ENCODE measurements at places on chromosomes 13 and 19. TPM values are rescaled to one million over a fixed set of nuclear protein-coding genes. Genes with fewer than 3 reads are reported as not detected.
A peak's percentile ranks its signal among the peaks of the same experiment; 100 is the strongest.

DNA sequence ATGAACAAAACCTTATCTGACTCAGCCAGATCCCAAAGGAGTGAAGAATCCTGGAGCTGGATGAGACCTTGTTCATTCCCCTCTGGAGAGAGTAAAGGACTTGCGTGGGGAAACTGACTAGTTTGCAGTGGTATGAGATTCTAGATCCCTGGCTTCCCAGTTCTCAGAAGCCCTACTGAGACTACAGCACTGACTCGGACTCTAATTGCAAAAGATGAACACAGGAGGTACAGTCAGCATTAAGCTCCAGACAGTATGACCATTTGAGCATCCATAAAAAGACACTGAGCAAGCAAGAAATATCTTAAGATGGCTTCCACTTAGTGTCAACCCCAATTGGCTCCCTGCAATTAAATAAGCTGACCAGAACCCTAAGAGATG is 6.8 kb downstream of the ZC3H4 start:
- no peak for DNase-seq

Gene USHBP1
- total RNA-seq: not detected

DNA sequence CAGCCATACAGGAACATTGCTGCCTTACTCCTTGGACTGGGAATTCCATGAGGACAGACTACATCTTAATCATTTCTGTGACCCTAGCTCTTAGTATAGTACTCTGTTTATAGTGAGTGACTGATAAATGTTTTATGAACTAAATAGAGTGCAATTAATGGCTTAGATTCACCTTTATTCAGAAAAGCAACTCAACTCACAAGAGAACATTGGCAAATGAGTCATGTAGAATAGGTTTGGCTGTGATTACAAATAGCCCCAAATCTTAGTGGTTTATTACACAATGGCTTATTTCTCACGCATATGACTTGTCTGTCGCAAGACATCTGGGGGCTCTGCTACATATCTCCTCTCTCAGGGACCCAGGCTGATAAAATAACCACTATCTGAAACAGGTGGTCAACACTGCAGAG is 121.6 kb upstream of the KL start:
- no peak for DNase-seq

- DNase-seq: peak; percentile 66
These were observed 1.5 kb upstream of the BCAT2 start for GRCh38 chr19:48812094-48812929.

Gene RUVBL2
- total RNA-seq: 62.2 TPM

GRCh38 chr13:107097916-107098315 is 530.0 kb upstream of the ARGLU1 start:
- DNase-seq: no peak

Gene TNNI3
- total RNA-seq: 8.9 TPM

GRCh38 chr13:30502237-30502636 is 36.5 kb upstream of the HMGB1 start:
- no peak for DNase-seq

Measured in mesothelial cell of epicardium (in vitro differentiated cells).